Stimulated activated CD8-positive, alpha-beta memory T cell treated with anti-CD3 and anti-CD28 coated beads, Interleukin-12 subunit alpha, Interleukin-12 subunit beta, amount 100 ng/mL, for 1 hour (primary cell): ENCODE measurements at places on chromosomes 16 and 17.

GRCh38 chr17:44417553-44417952 is 28.1 kb upstream of the ITGA2B start:
- no peak for DNase-seq

GRCh38 chr17:62929320-62929719 is 36.7 kb upstream of the TANC2 start:
- DNase-seq, result no peak

GRCh38 chr16:4085405-4085970 is 30.8 kb downstream of the ADCY9 start:
- no peak for DNase-seq

DNA sequence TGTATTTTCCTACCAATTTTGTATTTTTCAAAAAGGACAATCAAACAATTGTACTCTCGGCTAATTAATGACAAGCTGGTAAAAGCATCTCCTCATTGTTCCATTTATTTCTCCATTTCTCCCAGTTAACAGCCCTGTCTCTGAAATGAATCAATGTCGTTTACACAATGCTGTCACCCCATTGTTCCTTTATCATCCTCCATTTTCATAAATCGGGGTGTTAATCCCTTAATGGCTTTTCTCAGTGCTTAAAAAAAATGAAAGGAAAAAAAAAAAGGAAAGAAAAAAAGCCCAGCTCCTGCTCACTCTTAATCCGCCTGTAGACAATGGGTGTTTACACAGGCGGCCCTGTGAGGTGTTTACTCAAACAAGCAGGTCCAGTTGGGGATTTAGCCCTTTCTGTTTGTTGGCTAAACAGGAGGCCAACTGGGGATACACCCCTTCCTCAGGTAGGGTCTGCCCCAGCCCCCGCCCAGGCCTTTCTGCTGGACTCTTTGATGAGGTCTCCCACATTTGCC is 86.8 kb upstream of the SALL1 start:
- no peak for DNase-seq

- no peak for DNase-seq
Measured at GRCh38 chr17:76449126-76449525, 3.8 kb downstream of the UBE2O start.

DNA sequence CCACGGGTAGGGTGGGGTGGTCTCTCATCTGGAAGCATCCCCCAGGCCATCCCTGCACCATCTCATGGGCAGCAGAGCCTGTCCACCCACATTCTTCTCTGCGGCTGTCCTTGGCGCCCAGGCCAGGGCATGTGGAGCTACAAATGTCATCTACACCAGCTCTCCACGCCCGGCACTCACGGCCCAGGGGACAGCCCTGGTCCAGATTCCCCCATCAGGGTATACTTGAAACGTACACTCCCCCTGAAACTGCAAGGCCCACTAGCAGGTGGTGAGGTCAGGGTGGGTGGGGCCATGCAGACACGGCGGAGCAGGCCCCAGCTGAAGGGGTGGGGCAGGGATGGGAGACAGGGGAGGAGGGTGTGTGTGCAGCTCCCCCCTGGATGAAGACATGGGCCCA is 3.2 kb upstream of the SOX8 start:
- DNase-seq, result no peak

GRCh38 chr17:62860962-62861873 is 53.1 kb upstream of the MARCHF10 start:
- DNase-seq, result no peak

- no peak for DNase-seq
Measured at GRCh38 chr16:23987443-23987842, 151.7 kb downstream of the PRKCB start.
